SHP77 (cell line): ENCODE measurements at places on chromosomes 5 and 9.

GRCh38 chr5:132479111-132479951, 11.2 kb downstream of the IRF1 start:
- DNase-seq = no peak

DNA sequence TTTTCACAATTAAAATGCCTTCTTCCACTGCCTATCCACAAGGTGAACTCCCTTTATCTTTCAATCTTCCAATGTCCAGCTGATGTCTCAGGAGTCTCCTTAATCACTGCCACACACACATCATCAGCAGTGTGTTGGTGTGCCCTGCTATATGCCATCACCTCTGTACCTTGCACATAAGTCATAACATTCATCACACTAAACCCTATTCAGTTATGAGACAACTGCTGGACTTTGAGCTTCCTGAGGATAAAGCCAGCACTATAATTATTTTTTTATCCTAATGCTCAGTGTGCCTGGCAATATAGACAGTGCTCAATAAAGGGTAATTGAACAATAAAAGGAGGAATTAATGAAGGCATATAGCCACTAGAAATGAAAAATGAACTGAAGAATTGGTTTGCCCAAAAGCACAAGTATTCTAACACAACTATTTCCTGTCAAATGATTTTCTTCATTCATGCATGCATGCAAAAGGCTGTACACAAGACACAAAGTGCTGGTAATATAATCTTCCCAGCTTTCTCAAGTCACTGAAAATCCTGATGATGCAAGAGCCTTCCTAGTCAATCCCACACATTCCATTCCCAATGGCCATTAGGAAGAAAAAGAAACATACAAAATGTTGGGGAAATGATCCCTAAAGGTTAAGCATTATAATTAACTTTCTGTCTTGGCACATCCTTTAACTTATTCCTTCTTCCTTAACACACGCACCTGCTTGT, 32.4 kb downstream of the LPAR1 start:
- DNase-seq = no peak

DNA sequence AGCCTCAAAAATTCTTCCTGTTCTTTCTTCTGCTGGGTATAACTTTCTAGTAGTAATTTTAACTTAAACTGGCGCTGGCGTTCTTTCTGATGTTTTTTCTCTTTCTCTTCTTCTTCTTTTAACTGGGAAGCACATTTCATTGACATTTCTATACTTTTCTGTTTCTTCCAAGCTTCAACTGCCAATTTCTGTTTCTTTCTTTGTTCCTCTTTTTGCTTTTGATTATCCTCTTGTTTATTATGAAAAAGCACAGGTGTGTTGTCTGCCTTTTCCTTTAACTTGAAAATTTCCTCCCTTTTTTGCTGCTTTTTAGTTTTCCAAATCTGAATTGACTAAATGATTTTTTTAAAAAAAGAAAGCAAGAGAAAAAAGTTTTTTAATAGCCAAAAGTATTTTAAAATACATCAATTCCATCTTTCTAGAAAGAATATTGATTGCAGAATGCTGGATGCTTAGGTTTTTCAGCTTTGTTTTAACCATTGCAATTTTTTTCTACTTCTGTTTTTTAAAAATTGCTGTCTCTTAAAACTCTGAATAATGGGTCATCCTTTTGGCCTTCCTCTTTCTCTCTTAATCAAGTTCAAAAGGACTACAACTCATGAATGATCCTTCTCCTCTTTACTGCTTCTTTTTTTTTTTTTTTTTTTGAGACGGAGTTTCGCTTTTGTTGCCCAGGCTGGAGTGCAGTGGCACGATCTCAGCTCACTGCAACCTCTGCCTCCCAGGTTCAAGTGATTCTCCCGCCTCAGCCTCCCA, 8.8 kb upstream of the PGGT1B start:
- no peak for DNase-seq

- DNase-seq = no peak
Measured at GRCh38 chr5:142894749-142895148, 124.6 kb downstream of the ARHGAP26 start.

- no peak for DNase-seq
Measured at GRCh38 chr5:154138701-154139100, 51.8 kb upstream of the GALNT10 start.
